ENCODE measurements at places on chromosomes 6 and 20.

GRCh38 chr6:76682842-76683241 lies 610.4 kb upstream of the IMPG1 start:
- DNase-seq = peak; percentile 30

GRCh38 chr6:43842231-43842794 lies 72.3 kb downstream of the VEGFA start:
- no peak for DNase-seq

DNA sequence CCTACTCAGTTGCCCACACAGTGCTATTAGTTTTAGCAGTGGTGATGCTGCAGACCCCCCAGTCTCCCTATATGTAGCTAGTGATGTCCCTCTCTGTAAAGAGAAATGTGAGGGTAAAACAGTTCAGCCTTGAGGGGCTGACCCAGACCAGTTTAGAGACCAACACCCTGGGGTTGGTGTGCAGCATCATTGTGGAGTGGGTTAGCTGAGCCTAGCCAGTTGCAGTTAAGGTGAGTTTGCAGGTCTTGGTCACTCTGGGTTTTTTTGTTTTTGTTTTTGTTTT lies 401 bp upstream of the B3GALT4 start:
- no peak for DNase-seq

DNA sequence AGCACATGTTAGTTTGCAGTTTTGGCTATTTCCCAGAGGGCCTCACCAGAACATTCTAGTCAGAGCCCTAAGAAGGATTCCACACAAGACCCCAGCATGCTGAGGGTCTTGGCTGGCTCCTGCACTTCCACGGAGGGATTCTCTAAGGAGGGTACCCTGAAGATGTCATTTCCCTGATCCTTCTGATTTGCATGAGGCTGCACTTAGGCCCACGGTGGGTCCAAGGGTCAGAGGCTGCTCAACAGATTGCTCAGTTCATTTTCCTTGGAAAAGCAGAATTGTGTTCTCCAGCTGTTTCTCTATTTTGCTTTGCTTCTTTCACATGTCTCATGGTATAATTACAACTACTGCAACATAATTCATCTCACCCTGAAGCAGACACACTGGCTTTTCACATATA lies 22.2 kb downstream of the PREP start:
- DNase-seq = no peak

- DNase-seq = no peak
Observed at GRCh38 chr6:170532867-170533488, 20.1 kb downstream of the PSMB1 start.

GRCh38 chr6:126831461-126831860 lies 287.0 kb upstream of the RSPO3 start:
- no peak for DNase-seq

- DNase-seq = no peak
Observed at GRCh38 chr6:155244434-155244833, 19.4 kb upstream of the CLDN20 start.

GRCh38 chr6:98581705-98582104 lies 252.7 kb upstream of the POU3F2 start:
- no peak for DNase-seq

GRCh38 chr6:1312203-1312472 lies 240 bp downstream of the FOXQ1 start:
- DNase-seq = no peak

DNA sequence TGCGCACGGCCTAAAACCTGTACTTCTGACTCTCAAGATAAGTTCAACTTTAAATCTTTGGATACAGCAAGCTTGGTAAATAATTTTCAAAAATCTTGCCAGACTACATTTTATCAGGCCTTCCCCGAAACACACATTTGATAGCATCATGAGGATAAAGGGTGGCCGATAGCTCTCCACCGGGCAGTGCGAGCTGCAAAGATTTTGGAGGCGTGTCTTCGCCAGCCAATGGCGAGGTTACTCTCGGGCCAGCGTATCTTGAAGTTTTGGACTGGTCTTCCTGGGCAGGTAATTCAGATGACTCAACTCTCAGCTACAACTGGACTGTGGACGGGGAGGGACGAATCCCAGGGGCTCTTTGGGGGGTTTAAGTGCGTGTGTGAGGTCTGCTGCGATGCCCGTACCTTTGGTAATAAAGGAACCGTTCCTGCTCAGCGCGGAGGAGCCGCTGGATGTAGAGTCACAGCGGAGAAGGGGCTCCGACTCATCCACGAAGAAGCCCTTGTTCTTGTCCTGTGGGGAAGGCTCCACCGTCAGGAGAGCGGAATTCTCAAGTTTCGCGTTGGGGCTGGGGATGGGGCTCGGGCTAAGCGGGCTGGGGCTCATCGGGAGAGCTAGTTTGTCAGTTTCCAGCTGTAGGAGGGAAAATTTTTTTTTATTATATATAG lies 75.3 kb downstream of the TNFRSF21 start:
- no peak for DNase-seq

DNA sequence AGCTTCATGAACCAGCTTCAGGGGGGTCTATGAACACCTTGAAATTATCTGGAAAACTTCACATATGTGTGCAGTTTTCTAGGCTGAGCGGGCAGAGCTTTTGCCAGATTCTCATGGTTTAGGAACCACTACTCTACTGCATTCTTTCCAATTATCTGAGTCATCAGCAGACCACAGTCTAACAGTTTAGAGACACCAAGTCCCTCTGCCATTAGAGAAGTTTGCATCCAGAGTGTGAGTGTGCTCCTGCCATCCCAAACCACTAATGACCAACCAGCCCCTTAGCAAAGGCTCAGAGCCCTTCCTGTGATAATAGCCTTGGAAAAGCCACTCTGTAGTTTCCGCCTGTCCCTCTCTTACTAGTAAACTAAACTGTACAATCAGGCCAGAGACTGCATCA lies 96.8 kb downstream of the PHACTR1 start:
- DNase-seq = no peak

DNA sequence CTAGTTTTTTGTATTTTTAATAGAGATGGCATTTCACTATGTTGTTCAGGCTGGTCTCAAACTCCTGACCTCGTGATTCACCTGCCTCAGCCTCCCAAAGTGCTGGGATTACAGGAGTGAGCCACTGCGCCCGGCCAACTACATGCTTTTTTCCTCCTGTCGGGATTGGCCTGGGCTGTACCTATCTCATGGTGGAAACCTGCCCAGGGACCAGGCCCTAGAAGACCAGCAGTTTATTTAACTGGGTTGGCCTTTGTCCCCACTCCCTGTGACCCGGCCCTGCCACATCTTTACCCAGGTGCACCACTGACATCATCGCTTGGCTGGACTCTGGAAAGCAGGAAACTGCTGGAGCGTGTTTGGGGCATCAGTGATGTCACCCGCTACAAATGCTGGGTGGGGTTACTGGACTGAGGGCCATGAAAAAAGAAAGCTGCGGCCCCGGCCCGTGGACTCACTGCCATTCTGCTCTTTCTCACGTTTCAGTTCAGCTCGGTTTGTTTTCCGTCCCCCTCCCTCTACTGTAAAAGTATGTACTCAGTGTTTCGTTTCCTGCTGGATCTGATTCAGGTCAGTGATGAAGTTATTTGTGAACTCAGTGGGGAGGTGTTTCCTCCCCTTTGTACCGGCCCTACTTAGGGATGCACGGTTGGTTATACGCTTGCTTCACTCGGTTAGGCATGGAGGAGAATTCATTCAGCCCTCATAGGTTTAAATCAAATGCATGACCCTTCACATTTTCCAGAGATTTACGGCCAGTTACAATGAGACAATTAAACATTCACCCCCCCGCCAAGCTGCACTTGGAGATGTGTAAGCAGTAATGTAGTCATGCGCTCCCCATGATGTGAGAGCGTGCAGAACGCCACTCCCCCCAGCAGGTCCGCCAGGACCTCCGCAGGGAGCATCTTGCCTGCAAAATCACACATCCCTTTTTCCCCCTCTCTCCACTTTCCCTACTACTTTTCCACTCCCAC lies 179.3 kb downstream of the MTHFD1L start:
- peak; percentile 93 for DNase-seq

GRCh38 chr6:45698046-45698445 lies 317.6 kb downstream of the CLIC5 start:
- DNase-seq = no peak

GRCh38 chr6:130513770-130514169 lies 148.0 kb downstream of the TMEM200A start:
- DNase-seq = no peak

DNA sequence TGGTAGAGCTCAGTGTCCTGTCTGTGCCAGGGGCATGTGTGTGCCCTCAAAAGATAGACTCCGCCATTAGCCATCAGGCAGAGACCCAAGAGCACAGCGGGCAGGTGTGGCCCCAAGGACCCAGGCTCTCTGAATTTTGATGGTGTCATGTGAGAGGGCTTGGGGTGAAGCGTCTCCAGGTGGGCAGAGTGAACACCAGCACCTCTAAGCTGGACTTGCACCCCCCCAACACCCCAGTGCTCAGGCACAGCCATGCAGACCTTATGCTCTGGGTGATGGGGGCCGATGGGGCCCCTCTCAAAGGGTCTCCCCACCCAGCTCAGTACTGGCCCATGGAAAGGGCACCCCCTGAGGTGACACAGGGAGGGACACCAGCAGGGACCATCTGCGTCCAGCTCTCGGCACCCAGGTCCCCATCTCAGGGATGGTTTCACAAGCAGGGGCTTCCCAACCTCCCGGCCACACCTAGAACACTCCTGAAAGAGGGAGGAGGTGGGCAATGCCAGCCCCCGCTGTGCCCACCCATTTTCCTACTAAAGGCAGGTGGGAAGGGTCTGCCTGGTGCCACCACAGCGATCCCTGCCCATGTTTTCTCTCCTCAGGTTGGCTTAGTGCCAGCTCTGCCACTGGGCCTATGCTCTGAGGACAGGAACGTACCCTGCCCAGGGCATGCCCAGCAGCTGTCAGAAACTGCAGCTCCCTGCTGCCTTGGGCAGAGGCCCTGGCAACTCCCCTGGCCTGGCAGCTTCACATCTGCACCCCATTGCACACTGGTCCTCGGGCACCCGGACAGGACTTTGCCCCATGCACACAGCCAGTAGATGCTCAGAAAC lies 3.5 kb downstream of the CST7 start:
- no peak for DNase-seq

- DNase-seq = no peak
Observed at GRCh38 chr6:25136854-25137253, 142.3 kb upstream of the CARMIL1 start.

GRCh38 chr6:2429032-2429431 lies 183.6 kb upstream of the GMDS start:
- DNase-seq = no peak

DNA sequence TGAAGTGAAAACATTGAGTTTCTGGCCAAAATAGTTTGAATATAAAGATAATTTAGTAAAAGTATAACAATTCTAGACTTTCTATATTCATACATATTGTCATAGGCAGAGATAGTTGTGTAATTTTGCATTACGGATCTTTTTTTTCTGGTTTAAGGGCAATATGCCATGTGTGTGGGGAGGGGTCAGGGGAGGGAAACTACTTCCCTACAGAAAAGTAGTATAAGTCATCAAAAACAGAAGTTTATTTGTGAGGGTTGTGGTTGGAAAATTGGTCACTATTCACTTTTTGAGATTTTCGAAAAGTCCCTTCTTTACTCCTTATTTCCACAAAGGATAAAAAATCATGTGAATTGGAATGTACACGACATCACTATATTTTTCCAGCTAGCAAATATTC lies 288.2 kb upstream of the PREP start:
- no peak for DNase-seq

DNA sequence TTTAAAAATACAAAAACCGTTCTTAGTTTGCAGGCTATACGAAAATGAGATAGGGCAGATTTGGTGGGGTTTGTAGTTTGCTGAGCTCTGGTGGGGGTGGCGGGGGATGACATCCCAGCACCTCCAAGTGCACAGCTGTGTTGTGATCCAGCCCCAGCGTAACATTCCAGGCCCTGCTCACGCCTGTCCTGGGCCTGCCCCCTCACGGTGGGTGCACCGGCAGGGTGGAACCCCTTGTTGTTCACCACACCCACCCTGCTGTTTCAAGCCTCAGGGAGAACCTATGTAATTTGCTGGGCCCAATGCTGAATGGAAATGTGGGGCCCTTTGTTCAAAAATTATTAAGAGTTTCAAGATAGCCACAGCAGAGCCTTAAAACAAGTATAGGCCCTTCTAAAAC lies 25.0 kb downstream of the ARMC2 start:
- DNase-seq = no peak

DNA sequence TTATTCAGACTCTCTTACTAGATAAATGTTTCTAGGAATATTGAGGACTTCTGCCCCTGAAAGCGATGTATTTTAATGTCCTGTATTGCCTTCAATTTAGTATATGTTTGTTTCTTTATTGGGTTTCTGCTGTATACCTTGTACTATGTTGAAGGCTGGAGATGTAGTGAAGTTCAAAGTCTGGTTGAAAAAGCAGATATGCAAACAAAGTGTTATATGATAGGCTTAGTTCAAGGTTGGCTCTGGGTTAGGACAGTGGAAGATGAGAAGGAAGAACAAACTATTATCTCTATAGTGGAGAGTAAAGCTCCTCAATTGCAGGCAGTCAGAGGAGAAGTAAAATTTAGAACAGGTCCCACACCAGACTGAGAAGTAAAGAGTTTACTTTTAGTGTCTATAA lies 36.3 kb upstream of the ADGRG6 start:
- DNase-seq = no peak

DNA sequence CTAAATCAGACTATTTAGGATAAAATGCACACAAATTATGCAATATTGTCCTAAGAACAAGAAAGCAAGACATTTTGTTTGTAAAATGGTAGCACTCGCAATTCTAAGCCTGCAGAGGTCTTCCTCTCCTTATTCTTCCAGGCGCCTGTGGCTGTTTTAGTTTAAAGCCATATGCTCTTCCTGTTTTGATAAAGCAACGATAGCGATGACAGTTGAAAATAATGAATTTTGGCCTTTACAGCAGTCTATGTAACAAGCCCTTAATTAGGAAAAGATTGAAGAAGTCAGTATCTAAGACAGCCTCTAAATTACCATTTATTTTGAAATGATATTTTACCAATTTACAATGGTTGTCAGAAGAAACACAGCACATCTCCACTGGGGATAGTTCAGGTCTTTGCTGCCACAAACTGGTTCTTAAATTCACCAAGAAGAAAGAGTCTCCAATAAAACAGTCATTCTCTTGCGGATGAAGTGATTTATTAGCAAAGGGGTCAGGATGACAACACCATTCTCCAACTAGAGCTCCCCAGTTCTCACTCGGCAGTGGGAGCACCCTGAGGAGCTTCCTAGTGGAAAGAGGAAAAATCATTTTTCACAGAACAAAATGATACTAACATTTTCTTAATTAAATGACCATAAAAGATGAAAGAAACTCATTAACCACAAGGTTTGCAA lies 21.4 kb downstream of the UBE3D start:
- DNase-seq = no peak

- peak; percentile 19 for DNase-seq
Observed at GRCh38 chr6:81241126-81242041, 511.1 kb downstream of the TENT5A start.

GRCh38 chr20:20427227-20427864 lies 59.4 kb downstream of the INSM1 start:
- DNase-seq = no peak

DNA sequence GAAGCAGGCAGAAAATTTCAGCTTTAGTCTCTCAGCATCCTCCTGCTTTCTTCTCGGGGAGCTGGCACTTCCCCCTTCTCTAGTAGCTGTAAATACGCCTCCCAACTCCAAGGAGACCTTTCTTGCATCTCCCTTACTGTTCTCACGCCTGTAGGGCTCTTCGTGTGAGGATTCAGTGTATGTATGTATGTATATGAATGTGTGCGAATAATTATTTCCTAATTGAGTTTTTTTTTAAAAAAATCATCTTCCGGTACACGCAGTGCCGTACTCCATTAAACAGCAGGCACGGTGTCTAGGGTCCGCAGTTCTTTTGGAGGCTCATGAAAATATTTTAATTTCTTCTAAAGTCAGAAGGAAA lies 85.4 kb downstream of the HFE start:
- DNase-seq = peak; percentile 62

GRCh38 chr6:63926950-63927927 lies 291.6 kb downstream of the PHF3 start:
- DNase-seq = no peak

- DNase-seq = no peak
Observed at GRCh38 chr6:86017236-86017635, 374.6 kb upstream of the SYNCRIP start.
